ENCODE measurements at places on chromosomes 12 and 14.

DNA sequence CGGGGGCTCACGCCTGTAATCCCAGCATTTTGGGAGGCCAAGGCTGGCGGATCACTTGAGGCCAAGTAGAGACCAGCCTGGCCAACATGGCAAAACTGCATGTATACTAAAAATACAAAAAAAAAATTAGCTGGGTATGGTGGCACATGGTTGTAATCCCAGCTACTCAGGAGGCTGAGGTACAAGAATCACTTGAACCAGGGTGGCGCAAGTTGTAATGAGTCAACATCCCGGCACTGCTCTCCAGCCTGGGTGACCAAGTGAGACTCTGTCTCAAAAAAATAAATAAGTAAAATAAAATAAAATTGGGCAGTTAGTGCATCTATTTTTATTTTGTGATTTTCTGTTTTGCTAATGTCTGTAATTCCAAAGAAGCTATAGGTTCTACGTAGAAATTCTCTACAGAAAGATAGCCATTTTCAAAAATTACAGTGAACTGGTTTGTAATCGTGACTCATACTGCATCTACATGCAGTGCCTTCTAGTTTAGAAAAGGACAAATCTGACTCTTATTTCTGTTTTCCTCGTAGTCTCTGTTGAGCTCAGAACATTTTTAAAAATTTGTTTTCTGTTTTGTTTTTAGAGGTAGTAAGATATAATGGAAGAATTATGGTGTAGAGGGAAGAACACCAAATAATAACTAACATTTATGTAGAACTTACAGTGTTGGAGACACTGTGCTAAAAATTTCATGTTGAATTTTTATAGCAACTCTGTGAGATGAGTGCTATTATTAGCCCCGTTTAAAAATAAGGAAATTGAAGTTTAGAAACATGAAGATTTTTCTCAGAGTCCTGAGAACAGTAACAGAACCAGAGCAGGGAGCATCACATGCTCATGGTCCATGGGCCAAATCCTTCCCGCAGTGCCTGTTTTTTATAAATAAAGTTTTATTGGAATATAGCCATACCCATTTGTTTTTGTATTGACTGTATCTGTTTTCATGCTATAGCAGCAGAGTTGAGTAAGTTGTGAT lies 201.2 kb downstream of the SYNE2 start:
- no peak for DNase-seq

- no peak for DNase-seq
Observed at GRCh38 chr14:21373980-21374379, 9.8 kb downstream of the SUPT16H start.

GRCh38 chr14:62308891-62309290 lies 546.7 kb downstream of the SNAPC1 start:
- no peak for DNase-seq

DNA sequence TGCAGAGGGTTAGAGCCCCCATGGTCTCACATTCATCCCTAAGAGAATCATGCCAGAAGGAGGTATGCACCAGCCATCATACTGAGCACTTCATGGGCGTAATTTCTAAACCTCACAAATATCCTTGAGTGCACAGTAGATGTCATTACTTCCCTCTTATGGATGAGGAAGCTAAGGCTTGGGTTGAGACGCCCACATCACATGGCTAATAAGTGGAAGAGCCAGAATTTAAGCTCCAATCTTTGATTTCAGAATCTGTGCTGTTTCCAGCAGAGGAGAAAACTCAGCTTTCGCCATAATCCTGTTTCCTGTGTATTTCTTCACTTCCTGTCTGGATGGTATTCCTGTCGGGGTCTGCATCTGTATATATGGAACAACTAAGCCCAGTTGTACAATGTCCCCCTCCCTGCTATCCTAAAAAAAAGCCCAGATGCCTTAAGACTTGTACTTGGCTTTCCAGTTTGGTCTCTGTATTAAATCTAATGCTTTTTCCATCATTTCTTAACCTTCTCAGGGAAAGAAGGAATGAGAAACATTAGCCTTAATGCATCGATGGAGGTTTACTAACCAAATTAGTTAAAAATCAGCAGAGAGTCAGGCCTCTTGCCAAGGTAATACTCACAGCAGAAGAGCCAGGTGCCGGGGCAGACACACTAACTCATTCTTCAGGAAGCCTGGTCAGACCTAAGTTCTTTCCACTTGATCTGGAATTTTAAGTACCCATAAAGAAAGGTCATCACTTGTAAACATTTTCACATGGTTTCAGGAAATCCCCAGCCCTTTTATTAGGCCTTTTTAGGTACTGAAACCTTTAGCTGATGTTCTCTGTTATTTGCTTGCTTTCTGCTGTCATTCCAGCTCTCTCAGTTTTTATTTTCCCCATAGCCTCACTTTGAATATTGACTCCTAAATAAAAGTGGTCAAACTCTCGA lies 5.3 kb downstream of the ISCU start:
- no peak for DNase-seq

DNA sequence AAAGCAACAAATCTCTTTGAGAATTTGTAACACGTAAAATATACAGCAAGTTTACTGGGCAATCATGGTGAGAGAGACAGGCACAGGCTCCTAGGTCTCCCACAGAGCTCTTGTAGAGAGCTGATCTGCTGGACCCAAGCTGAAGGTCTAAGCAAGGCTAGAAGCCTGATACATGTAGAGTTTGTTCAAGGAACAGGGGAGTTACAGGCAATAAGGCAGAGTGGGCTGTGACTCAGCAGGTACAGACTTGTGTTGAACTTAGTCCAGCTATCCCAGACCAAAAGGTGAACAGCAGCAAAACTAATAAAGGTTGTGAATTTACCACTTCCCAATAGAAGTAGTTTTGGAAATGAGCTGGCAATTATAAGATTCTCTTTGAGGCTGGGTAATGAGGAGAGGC lies 273.6 kb downstream of the GRIN2B start:
- no peak for DNase-seq

GRCh38 chr12:39392154-39392925 lies 50.6 kb downstream of the KIF21A start:
- no peak for DNase-seq

GRCh38 chr12:3933074-3933818 lies 60.0 kb upstream of the PARP11 start:
- DNase-seq = no peak

GRCh38 chr12:57927086-57927485 lies 14.3 kb upstream of the ATP23 start:
- no peak for DNase-seq

- no peak for DNase-seq
Observed at GRCh38 chr12:122888232-122888752, 7.6 kb downstream of the VPS37B start.

GRCh38 chr14:22218728-22219127 lies 370.3 kb downstream of the DAD1 start:
- DNase-seq = no peak

DNA sequence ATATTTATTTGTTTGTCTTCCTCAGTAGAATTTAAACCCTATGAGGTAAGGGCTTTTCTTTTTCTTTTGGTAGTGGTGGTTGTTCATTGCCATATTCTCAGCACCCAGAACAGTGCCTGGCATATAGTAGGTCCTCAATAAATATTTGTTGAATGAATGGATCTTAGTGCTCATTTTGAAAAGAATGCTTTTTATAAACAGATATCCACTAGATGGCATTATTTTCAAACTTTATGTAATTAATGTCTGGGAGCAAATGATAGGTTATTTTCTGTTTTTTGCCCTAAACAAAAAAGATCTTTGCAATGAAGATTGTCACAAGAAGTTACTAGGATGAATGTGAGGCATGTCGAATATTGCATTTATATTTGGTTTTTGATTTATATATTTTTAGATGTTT lies 64.1 kb downstream of the RAD51B start:
- no peak for DNase-seq

GRCh38 chr12:88946372-88946997 lies 366.2 kb upstream of the KITLG start:
- DNase-seq = no peak

GRCh38 chr12:67077617-67078016 lies 191.5 kb upstream of the CAND1 start:
- no peak for DNase-seq

Data from stimulated activated CD4-positive, alpha-beta T cell treated with anti-CD3 and anti-CD28 coated beads, Interleukin-12 subunit alpha, Interleukin-12 subunit beta, amount 100 ng/mL, for 48 hours (primary cell).